ENCODE measurements at places on chromosomes 11 and 22. TPM values are rescaled to one million over a fixed set of nuclear protein-coding genes. Genes with fewer than 3 reads are reported as not detected.

The ARHGAP1 gene
- 36.0 TPM for total RNA-seq

The RTN4R gene
- 7.6 TPM for total RNA-seq

The FIBP gene
- total RNA-seq = 119 TPM

The NNMT gene
- total RNA-seq = 14.5 TPM

The C11orf21 gene
- 3.2 TPM for total RNA-seq

The ADORA2A gene
- 13.5 TPM for total RNA-seq

The MRGPRX1 gene
- total RNA-seq = not detected

The ST14 gene
- total RNA-seq = 39.8 TPM

The IL18 gene
- 6.1 TPM for total RNA-seq

The XKR3 gene
- total RNA-seq = not detected

The PKDREJ gene
- total RNA-seq = 0.12 TPM

The CCDC89 gene
- total RNA-seq = 3.7 TPM

The ME3 gene
- 116 TPM for total RNA-seq

The MYH9 gene
- 324 TPM for total RNA-seq

The CARD10 gene
- total RNA-seq = 18.7 TPM

The LRRC56 gene
- total RNA-seq = 1.8 TPM

The MYOD1 gene
- 11.8 TPM for total RNA-seq

The C22orf42 gene
- not detected for total RNA-seq

The DKK3 gene
- 56.3 TPM for total RNA-seq

The FAM76B gene
- 34.8 TPM for total RNA-seq

The PHLDB1 gene
- 116 TPM for total RNA-seq

The RASD2 gene
- 1.2 TPM for total RNA-seq

The MORC2 gene
- total RNA-seq = 28.4 TPM

The CNTF gene
- total RNA-seq = 0.99 TPM

The BARX2 gene
- total RNA-seq = 0.12 TPM

The NAV2 gene
- total RNA-seq = 43.0 TPM

The RRAS2 gene
- 38.4 TPM for total RNA-seq

The CARD18 gene
- not detected for total RNA-seq

The MRGPRX3 gene
- not detected for total RNA-seq

The ZP1 gene
- total RNA-seq = not detected

The MFRP gene
- total RNA-seq = 0.06 TPM

The RAB30 gene
- total RNA-seq = 16.3 TPM

The OR8G5 gene
- total RNA-seq = not detected

The IRAG1 gene
- 11.2 TPM for total RNA-seq

The PKNOX2 gene
- 9.3 TPM for total RNA-seq

The MYO18B gene
- total RNA-seq = 26.0 TPM

The KRTAP5-9 gene
- 0.23 TPM for total RNA-seq

The HEPHL1 gene
- not detected for total RNA-seq

The CRACR2B gene
- 12.9 TPM for total RNA-seq
